ENCODE measurements at places on chromosomes 2 and 18.

DNA sequence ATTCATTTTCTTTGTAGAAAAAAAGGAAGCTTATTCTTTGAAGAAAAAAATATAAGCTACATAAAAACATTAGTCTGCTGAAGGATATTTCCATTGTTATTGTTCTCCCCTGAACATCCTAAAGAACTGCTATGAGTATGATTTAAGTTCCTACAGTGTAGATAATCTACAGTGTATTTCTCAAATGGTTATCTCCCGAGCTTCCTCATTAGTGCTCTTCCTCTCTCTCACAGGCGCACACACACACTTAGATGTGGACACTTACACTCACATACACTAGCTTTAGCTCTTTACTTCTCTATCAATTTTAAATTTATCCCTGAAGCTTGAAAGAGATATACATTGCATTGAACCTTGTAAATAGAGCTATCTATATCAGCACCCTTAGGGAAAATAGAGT, 681.0 kb downstream of the KCNJ3 start:
- DNase-seq, result no peak

GRCh38 chr2:236636261-236636660, 66.6 kb downstream of the ACKR3 start:
- DNase-seq, result no peak

- no peak for DNase-seq
These were observed 374.1 kb downstream of the ARHGAP15 start for GRCh38 chr2:143503280-143503679.

DNA sequence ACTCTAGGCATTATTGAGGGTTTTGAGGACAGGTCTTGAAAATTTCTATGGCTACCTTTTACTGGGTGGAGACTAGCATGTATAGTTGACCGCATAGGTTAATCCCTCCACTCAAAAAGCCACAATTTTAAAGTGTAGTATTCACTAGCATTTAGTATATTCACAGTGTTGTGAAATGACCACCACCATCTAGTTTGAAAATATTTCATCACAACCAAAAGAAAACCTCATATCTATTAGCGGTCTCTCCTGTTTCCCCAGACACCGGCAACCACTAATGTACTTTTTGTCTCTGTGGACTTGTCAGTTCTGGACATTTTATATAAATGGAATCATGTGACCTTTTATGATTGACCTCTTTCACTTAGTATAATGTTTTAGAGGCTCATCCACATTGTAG, 53.9 kb downstream of the MSH2 start:
- no peak for DNase-seq

DNA sequence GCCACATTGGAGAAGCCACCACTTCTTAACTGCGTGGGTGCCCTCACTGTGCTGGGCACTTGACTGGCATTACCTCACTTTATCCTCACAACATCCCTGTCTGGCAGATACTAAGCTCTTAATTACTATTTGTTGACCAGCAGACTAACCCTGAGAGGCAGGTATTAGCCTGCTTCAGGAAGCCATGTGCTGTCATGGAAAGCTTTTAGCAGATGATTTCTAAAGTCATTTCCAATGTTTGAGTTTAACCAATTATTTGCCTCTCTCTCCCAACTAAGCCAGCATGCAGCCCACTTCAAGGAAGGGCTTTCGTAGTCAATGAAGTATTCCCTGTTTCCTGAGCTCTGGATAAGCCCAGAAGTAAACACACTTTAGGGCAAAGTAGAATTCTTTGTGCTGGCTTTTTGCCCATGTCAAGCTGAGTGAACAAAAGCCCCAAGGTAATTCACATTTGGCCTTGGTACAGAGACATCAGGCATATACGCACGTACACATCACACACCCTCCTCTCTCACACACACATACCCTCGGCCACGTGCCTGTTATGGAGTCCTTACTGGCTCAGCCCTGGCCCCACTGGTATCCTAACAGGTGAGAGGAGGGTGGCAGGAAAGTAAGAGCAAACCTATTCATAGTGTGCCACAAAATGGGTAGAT, 108.6 kb downstream of the C1D start:
- no peak for DNase-seq

- no peak for DNase-seq
These were observed 54.4 kb upstream of the GRB14 start for GRCh38 chr2:164675687-164676086.

- DNase-seq, result peak; percentile 71
These were observed 533.4 kb downstream of the ERBB4 start for GRCh38 chr2:212005085-212005671.

DNA sequence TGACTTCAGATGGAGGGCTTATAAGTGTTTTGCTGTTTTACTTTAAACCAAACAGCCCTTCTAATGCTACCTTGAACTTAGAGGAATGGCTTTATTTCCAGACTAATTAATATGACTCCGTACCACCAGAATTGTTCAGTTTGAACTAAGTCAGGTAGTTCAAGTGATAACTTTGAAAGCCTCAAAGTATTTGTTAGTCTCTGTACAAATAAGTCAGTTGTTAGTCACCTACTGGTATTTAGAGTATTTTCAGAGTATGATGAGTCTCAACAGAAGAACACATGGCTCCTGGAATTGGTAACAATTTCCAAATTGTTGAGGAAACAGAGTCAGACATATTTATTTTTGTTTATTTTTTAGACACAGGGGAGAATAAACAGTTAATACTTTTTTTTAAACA, 381.8 kb upstream of the NRXN1 start:
- peak; percentile 20 for DNase-seq

- peak; percentile 90 for DNase-seq
These were observed 2.4 kb downstream of the CFLAR start for GRCh38 chr2:201118121-201118960.

GRCh38 chr2:32168513-32168912, 2.8 kb downstream of the SLC30A6 start:
- no peak for DNase-seq

- no peak for DNase-seq
These were observed 48.1 kb upstream of the HPCAL1 start for GRCh38 chr2:10254373-10255188.

GRCh38 chr18:692824-693223, 19.6 kb downstream of the ENOSF1 start:
- no peak for DNase-seq

GRCh38 chr18:63016270-63016669, 300.9 kb downstream of the PHLPP1 start:
- peak; percentile 74 for DNase-seq

- DNase-seq, result peak; percentile 23
These were observed 343.3 kb downstream of the CYP26B1 start for GRCh38 chr2:71804281-71804751.

- DNase-seq, result no peak
These were observed 110.7 kb upstream of the STPG4 start for GRCh38 chr2:47265751-47266231.

GRCh38 chr2:22701561-22702160, 683.3 kb upstream of the KLHL29 start:
- no peak for DNase-seq

DNA sequence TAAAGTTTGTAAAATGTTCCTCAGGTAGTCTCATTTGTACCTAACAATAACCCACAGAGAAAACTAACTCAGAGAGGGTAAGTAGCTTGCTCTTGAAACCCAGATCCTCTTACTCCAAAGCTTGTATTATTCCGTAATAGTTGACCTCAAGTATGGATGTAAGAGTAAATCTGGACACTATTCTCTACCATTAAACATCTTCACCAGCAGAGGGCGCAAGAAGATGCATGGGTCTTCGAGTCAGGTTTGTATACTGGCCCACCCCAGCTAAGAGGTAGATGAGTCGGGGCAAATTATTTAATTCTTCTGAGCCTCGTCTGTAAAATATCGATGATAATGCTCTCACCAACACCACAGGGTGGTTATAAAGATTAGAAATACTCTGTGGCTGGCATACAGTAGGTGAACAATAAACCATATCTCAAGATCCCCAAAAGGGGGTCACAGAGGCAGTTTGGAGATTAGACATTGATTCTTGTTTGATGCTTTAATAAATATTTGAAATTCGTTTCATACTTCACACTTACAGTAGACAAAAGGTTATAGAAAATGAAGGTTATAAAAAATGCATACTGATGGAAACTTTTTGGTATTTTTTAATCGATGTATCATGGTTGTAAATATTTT, 3.5 kb upstream of the CABLES1 start:
- peak; percentile 91 for DNase-seq

- peak; percentile 81 for DNase-seq
These were observed 98.6 kb downstream of the KCNS3 start for GRCh38 chr2:17976871-17977746.

- no peak for DNase-seq
These were observed 7.4 kb downstream of the HS6ST1 start for GRCh38 chr2:128311216-128311754.

DNA sequence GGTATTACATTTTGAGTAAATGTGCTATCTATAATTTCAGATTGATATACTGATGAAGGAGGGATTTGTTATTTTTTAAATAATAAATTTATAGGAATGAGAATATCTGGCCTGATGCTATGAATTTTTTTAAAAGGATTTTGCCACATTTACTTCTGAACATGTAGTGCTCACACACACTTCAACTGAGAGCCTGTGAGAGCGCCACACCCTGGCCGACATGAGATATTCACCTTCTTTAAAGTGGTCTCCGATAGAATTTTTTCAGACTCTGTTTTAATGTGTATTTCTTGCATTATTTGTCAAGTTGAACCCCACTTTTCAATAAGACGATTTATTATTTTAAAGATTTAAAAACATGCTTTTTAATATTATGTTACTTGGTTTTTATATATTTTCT, 813.3 kb downstream of the DCC start:
- peak; percentile 1 for DNase-seq

DNA sequence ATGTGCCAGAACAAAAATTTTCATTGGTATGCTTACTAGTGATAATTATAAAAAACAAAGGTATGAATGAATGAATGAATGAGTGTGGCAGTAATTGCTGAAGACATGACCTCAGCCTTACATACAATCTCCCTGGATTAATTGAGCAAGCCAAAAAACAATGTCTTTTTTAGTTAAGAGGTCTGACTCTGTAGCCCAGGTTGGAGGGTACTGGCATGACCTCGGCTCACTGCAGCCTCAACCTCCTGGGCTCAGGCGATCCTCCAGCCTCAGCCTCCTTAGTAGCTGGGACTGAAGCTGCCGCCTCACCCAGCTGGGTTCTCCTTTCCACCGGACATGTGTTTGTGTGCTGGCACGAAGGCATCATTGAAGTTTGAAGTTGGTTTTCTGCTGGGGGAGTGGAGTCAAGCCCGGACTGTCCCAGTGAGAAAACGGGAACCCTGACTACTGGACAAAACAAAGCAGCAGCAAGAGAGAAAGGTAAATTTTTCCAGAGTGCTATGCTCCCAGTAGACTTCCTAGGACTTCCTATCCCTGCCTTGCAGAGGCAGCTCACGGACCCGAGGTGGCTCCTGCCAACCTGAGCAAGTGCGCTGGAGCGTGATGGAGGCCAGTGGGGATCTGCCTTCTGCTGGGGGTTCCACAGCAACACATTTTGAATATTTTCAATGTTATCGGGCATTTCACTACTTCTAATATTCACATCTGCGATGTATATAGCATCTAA, 6.4 kb upstream of the IMP4 start:
- DNase-seq, result no peak

DNA sequence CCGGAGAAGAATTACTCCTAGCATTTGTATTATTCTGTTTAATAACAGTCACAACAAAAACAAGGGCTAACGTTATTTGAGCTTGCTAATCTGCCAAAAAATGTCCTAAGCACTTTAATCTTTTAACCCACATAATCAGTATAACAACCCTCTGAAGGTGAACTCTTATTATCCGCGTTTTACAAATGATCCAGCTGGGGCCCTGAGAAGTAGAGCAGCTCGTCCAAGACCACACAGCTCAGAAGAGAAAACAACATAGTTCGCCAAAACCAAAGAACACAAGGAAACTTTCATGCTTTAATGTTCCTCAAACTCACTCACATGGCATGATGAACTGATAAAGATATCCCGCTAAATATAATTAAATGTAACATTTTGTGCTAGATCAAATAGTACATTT, 159.7 kb upstream of the ZNF236 start:
- DNase-seq, result no peak

GRCh38 chr18:75088021-75088506, 120.9 kb downstream of the PTGR3 start:
- no peak for DNase-seq

GRCh38 chr2:172856606-172857005, 121.0 kb downstream of the RAPGEF4 start:
- no peak for DNase-seq

- peak; percentile 66 for DNase-seq
These were observed 10.5 kb upstream of the CDK15 start for GRCh38 chr2:201795607-201796477.

DNA sequence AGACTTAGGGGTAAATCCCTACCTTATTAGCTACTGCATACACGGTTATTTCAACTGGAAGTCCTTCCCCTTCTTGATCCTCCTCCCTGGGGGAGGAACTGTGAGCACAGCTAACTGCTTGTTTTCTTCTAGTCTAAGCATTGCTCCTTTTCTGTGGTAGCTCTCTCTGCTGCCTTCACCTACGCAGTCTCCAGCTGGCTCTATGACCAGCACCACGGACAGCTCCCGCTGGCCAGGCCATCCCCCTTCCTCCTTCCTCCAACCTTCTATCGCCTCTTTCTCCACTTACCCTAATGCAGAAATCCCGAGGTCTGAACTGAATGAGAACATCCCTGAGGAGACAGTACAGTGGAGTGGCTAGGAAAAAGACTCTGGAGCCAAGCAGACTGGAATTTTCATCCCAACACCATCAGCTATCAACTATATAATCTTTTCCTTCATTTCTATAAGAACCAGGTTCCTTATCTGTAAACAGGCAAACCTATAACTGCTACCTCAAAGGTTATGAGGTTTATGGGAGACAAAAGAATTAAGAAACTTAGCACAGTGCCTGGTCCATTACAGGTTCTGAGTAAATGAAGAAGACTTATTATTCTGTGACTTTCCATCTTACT, 4.7 kb upstream of the CFAP65 start:
- DNase-seq, result peak; percentile 47

DNA sequence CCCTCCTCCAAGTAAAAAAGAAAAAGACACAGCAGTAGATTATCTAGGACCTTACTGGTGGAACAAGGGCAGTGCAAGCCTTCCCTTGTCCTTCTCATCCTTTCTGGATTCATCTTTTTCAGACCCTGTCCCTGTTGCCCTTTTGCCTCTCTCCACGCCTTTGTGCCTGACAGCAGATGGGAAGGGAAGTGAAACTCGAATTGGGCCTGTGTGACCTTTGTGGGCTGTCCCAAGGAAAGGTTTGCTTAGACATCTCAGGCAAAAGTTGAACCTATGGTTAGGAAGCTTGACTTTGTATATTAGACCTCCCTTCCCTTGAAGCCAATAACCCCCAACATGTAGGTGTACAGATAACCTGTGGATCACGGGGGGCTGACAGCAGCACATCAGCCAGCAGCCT, 185.3 kb downstream of the PRKCE start:
- DNase-seq, result no peak

DNA sequence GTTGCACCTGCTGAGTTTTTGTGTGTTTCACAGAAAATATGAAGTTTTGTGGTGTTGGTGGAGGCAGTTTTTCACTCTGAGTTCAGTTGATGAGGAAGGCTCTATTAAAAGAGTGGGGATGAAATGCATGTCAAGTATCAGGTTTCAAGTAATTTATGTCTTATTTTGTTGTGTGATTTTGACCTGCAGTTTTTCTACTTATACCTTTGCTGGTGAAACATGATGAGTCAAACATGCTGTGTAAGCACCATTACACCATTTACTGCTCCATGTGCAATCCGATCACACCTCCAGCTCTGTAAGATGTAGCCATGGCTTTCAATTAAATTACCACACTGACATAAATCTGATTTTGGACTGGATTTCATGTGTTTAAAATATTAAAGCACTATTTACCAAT, 174.5 kb upstream of the ZEB2 start:
- no peak for DNase-seq

GRCh38 chr2:192128655-192129054, 66.1 kb downstream of the TMEFF2 start:
- peak; percentile 15 for DNase-seq

GRCh38 chr18:75010689-75011088, 198.2 kb downstream of the PTGR3 start:
- no peak for DNase-seq

Data from cardiac fibroblast (primary cell).